ENCODE measurements at places on chromosomes 3 and 15.

GRCh38 chr3:50120364-50121071 is 31.8 kb downstream of the RBM5 start:
- DNase-seq = no peak

DNA sequence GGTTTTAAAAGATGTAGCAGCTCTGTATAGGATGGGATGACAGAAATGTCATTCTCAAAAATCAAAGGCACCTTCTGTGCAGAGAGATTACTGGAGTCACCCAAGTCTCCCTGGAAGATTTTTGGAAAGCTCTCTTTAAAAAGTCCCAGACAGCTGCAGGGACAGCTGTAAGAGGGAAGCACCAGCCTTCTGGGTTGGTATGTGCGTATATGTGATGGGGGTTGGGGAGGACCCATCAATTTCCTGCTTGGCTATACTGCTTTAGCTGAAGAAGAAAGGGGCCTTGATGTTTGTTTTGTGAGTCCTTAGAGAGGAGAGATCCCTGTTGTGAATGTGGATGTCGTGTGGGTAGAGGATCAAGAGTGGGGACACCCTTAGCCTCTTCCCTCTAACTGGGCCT is 5.4 kb upstream of the SEC11A start:
- no peak for DNase-seq

GRCh38 chr3:77304700-77305021 is 264.8 kb downstream of the ROBO2 start:
- DNase-seq = no peak

DNA sequence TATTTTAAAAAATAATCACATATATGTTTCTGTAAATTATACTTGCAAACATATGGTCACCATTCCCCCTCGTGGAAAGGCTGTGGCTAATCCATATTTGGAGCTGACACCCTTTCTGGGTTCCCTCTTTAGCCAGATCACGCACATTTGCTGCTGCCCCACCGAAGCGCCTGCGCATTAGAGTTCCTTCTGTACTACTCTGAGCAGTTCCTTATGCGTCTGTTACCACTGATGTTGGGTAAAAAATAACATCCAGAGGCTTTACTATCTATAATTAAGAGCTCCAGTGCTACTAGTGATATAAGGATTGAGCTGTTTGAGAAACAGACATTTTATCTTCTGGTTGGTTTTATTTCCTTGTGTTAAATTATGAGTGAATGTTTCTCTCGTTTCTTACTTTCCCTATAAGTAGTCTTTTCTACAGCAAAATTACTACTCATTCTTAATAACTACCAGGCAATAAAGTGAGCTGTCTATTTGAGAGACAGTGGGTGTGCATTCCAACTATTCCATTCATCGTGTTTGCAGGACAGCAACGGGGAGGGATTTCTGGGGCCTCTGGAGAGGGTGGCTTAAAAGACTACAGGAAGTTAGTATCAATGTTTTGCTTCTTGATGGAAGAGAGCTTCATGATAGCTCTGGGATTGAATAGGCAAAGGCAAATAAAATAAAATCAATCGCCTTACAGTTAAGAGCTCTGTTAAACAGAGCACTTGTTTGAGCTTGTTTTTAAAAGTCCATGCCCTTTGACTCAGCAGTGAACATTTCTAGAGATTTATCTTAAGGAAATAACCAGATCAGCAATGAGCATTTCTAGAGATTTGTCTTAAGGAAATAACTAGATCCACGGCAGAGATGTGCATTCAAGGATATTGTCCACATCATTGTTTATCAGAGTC is 245.2 kb downstream of the CD47 start:
- DNase-seq = no peak

DNA sequence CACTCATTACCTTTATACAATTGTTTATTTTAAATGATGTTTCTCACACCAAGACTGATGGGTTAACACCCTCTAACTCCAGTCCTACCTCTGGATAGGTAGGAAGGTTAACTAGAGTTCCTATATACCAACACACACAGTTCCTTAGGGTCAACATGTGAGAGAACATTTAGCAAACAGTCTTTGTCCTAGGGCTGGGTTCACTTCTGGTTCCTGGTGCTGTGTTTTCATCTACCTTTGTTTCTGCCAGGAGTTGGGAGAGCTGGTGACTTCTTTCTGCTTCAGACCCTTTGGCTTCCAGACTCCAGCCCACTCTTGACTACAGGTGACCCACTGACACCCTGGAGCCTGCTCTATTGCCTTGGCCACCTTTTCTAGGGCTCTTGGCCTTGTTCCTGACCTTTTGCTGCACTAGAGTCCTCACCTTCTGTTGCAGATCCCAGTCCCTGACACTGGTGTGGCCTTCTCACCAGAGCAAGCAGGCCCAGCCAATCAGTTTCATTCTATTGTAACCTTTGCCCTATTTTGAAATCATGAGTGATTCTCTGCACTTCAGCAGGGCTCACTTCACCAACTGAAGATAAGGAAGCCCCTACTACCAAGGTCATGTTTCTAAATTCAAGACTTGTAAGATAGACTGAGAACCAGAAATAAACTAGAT is 50.0 kb upstream of the SECISBP2L start:
- no peak for DNase-seq

DNA sequence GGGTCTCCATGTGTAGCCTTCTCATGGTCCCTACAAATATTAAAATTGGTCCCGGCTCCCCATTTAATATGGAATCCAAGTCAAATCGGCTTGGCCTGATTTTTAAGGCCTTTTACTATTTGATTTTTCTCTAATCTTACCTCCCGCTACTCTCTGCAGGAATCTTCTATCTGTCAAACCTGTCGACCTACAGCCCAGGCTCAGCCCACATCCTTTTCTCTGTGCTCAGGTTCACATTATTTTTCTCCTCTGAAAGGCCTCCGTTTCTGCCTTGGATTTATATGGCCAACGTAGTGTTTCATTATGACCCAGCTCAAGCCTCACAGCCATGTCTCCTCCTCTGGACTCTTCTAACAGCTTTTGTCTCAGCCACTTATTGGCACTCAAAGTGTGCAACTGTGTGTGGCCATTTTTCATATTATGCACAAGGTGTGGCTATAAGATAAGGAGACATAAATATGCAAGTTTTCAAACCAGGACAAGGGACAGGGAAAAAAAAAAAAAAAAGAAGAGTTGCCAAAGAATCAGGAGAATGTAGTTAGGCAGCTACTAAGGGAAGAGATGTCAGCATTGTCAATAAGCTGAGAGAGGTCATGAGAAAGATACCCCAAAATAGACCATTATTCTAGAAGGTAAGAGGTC is 2.1 kb upstream of the GLCE start:
- no peak for DNase-seq

DNA sequence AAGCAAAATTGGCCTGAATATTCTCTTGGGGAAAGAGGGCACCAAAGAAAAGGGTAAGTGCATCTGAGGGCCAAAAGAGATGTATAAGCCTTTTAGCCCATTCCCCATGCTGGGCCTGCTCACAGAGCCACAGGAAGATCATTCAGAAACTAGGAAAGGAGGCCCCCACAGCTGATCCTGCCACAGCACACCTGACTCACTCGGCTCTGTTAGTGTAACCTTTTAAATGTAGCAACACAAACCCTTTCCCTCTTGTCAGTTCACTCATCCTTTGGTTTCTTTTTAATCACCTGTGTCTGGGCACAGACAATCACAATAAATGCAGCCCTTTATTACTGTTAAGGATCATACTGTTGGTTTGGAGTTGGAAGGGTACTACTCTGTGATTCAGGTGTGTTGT is 69.9 kb downstream of the PDCD6IP start:
- no peak for DNase-seq

- DNase-seq = no peak
These were observed 126.6 kb downstream of the TJP1 start for GRCh38 chr15:29695489-29696167.

GRCh38 chr3:134600206-134600605 is 50.6 kb downstream of the KY start:
- no peak for DNase-seq

DNA sequence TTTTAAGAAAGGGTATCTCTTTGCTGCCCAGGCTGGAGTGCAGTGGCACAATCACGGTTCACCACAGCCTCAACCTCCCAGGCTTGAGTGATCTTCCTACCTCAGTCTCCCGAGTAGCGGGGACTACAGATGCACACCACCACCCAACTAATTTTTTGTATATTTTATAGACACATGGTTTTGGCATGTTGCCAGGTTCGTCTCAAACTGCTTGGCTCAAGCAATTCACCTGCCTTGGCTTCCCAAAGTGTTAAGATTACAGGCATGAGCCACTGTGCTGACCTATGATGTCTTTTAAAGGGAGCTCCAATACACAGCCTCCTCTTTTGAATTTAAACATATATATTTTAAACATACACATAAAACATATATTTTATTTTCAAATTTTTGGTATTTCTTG is 60.9 kb downstream of the SLC9C1 start:
- no peak for DNase-seq

DNA sequence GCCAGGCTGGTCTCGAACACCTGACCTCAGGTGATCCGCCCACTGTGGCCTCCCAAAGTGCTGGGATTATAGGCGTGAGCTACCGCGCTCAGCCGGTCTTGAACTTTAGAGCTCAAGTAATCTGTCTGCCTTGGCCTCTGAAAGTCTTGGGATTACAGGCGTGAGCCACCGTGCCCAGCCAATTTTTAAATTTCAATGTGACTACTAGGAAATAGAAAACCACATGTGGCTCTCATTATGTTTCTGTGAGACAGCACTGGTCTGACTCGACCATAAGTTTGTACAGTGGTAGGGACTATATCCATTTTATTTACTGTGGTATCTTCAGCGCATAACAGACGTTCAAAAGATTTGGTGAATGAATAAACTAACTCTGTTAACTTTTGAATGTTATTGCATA is 9.1 kb downstream of the ZFAND6 start:
- no peak for DNase-seq

DNA sequence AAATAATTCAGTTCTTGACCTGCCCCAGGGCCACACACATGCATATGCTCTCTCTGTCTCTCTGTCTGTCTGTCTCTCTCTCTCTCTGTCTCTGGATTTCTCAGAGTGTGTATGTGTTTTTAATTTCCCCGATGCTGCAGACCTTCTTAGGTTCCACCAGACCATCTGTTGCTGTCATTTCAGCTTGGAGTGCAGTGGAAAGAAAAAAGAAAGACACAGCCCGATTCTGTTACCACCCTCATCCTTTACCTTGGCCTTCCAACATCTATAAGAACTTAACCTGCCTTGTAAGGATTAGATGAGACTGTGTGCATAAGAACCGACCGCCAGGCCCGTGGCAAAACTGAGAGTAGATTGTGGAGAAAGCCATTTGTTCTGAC is 9.7 kb upstream of the PGPEP1L start:
- no peak for DNase-seq

DNA sequence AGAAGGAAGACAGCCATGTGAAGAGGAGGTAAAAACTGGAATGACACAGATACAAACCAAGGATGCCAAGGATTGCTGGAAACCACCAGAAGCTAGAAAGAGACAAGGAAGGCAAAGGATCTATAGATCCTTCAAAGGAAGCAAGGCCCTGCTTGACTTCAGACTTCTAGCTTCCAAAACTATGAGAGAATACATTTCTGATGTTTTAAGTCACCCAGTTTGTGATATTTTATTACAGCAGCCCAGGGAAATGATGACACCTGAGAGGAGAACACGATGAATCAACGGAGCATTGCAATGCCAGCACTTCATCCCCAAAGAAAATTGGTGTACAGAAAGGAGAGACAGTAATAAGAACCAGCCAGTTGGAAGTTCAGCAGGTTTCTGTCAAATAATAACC is 116.3 kb downstream of the MAGI1 start:
- DNase-seq = no peak

DNA sequence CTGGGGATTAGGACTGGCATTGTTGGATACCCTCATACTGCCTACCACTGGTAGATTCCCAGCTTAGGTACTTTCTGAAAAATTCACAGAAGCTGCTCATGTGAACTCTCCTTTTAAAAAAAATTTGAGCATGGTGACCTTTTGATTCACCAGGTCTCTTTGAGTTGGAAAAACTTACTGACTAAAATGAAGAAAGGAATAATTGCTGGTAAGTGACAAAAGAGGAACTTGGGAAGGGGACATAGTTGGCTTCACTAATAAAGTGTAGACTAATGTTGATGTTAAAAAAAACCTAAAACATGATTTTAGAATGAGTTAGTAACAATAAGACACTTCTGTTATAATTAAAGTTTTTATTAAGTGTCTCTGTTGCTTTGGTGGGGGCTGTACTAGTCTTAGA is 8.6 kb downstream of the VPS8 start:
- DNase-seq = no peak

DNA sequence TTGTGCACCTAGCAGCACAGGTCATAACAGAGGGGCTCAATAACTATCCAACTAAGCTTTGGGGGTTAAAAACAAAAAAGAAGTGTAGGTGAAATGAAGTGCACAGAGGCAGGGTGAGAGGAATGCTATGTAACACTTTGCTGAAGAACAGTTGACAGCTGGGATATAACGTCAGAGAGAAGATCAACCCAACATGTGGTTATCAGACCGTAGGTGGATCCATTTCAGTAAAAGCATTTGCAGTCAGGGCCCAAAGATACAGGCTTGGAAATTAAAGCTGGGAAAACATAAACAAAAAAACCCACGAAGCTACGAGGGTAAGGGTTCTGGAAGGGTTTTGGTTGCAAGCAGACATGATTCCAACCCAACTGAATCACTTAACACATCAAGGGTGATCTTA is 377.5 kb upstream of the NR2F2 start:
- no peak for DNase-seq

DNA sequence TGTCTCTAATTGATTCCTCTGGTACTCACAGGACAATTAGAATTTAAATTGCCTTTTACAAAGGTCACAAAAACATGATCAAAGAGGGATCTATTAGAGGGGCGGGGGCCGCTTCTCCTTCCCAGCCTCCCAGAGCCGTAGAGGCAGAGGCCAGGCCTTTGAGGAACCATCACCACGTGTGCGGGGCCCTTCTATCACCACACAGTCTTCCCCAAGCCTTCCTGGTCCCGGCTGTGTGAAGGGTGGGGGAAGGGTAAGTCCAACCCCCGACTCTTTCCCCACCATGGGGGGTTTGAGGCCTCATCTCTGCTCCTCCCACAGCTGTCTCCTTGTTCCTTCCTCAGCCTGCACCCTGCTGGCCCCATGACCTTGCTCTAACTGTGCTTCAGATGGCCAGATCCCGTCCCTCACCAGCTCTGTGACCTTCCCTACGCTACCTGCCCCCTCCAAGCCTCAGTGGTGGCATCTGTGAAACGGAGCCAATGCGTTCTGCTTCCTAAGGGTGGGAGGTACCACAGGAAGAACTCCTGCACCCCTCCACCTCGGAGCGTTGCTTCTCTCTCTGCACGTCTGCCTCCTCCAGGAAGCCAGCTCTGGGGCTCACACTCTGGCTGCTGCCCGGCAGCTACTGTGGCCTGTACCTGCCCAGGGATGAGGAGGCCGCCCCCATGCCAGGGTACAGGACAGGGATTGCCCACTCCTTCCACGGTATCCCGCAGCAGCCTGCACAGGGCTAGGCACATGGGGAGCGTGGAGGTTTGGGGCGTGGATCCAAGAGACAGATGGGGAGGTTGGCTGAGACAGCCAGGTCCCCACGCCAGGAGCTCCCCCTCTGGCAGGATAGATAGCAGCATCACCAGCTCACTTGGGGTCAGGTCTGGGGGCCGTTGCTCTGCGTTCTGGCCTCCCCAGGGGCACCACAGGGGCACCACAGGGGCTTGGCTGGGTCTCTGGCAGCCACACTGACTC is 83.8 kb downstream of the LINGO1 start:
- no peak for DNase-seq

Measured in left hindlimb (tissue), 1 donor.